ENCODE measurements at places on chromosomes 5 and 9.
A peak's percentile ranks its signal among the peaks of the same experiment; 100 is the strongest.

- peak; percentile 43 for DNase-seq
These were observed 232.5 kb downstream of the PJA2 start for GRCh38 chr5:109177227-109177626.

DNA sequence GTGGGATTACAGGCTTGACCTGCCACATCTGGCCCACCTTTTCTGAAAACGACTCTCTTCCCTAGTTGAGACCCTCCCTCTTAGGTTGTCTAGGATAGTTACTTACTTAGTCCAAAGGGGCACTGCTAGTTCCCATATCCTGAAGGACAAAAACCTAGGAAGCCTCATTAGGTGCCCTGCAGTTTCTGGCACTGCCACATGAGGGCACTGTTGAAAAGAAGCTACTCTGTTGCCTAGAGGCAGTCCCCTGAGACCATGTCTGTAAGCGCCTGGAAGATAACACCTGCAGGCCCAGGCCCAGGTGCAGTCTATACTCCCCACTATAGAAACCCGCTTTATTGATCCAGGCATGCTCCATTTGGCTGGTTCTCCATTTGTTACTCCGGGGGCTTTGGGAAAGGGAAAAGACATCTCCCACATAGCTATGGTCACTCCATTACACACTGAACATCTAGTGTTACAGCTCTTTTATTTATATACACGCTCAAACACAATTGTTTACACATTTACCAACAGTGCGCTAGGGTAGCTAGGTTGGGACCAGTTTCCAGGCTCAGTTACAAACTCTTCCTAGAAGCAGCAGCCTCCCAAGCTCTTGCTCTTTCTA is 73.4 kb upstream of the PPARGC1B start:
- DNase-seq: no peak

DNA sequence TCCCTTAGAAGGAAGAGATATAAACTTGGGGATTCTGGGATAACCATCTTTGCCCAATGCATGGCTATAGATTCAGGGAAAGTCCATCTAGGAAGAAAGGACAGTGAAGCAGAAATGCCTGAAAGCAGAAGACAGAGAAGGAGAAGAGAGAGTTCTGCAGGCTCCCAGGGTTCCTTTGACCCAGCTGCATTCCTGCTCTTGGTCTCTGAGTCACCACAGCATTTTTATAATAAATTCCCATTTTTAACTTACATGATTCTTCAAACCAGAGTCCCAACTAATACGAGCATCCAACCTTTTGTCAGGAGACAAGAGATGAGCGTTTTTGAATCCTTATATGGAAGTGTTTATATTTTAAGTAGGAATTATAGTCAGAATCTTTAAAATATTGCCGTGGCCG is 12.0 kb upstream of the AOPEP start:
- DNase-seq: no peak

DNA sequence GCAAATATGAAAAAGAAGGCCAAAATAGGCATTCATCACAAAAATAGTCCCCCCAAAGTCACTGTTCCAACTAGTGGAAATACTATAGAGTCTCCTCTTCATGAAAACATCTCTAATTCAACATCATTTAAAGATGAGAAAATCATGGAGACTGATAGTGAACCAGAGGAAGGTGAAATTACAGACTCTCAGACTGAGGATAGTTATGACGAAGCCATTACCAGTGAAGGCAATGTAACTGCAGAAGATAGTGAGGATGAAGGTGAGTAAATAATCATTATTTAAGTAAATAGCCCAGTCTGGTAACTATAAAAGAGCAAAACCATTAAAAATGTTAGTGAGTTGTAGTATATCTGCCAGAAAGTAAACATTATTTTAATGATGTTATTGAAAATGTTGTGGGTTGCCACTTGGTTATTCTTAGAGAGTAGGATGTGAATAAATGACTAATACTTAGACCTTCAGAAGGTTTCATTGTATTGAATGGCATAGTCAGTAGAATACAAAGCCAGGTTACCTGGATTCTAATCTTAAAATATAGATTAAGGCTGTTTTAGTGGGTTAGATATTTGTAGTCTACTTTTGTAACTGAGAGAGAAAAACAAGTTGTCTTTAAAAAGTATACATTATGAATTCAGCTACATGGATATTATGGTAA is 16.3 kb downstream of the AGGF1 start:
- no peak for DNase-seq

GRCh38 chr9:110126499-110126941 is 81.4 kb downstream of the C9orf152 start:
- DNase-seq: no peak

DNA sequence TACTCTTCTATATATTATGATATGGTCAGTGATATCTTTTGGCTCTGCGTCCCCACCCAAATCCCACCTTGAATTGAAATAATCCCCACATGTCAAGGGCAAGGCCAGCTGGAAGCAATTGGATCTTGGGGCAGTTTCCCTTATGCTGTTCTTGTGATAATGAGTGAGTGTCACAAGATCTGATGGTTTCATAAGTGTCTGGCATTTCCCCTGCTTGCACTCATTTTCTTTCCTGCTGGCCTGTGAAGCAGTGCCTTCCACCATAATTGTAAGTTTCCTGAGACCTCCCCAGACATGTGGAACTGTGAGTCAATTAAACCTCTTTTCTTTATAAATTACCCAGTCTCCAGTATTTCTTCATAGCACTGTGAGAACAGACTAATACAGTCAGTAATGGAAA is 45.0 kb upstream of the TNC start:
- DNase-seq: no peak
